ENCODE measurements at places on chromosomes 4 and X.

GRCh38 chr4:162921178-162921785 lies 245.4 kb downstream of the NAF1 start:
- no peak for DNase-seq

DNA sequence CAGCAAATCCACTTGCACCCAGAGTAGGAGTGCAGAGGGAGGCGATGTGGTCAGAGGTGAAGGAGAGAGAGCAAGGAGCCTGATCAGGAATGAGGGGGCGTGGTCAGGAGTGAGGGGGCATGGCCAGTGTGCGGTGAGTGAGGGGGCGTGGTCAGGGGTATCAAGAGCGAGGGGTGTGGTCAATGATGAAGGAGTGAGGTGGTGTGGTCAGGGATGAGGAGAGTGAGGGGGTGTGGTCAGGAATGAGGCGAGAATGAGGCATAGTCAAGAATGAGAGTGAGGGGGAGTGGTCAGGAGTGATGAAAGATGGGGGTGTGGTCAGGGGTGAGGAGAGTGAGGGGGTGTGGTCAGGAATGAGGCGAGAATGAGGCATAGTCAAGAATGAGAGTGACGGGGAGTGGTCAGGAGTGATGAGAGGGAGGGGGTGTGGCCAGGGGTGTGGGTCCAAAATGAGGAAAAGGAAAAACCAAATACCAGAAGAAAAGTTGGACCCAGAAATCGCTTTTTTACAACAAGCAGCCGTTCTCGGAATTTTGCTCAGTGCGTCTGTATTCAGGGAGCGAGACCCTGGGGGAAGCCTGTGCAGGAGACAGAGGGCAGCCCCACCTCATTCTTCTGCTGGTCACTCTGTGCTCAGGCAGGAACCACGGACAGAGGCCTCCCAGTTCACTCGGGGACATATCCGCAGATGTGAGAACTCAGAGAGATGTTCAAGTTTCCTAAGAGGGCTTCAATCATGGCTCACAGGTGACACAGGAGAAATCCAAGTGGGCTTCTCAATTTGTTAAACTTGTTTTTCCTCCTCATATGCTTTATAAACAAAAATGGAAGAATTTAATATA lies 47.5 kb downstream of the MAGEA1 start:
- no peak for DNase-seq

GRCh38 chrX:16839219-16839851 lies 30.8 kb downstream of the RBBP7 start:
- DNase-seq, result no peak

DNA sequence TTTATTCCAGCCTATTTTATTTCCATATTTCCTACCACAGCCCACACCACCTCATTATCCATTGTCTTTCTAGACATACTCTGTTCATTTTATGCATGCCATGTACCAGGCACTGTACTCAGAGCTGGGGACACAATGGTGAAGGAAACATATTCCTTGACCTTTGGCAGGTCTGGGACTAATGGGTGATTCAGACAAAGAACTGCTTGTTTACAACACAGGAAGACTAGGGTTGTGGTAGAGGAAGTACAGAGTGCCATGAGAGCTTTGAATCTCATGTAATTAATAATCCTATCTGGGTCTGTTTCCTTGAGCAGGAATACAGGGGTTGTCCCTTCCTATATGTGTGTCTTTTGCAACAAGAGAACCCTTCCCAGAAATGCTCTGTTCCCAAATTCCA lies 75.1 kb upstream of the NUDT10 start:
- DNase-seq, result no peak

DNA sequence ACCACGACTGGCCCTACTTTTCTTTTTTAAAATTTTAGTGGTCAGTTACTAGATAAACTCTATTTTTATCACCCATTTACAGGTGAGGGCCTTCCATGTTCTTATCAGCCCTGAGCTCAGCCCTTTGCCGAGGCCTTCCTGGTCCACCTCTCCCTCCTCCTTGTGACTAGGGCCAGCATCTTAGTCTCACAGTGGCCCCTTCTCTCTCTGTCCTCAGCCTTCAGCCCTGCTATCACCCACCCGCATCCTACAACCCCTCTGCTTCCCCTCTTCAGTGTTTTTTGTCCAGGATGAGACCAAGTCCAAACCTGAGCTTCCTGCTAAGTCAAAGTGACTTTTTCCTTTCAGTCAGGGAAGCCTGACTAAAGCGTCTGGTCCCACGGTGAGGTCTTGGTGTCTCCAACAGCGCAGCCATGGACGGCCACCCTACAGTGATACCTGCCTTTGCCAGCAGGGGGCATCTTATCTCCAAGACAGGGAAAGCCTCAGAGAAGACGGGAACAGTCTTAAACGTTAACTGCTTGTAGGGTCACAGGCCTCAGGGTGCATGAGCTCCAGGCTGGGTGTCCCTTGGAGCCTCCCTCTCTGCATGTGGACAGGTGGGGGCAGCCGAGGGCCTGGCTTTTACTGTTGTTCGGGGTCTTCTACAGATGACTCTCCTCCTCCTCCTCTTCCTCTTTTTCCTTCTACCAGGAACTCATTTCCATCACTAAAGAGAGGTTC lies 11.7 kb upstream of the GAGE10 start:
- peak; percentile 49 for DNase-seq

- DNase-seq, result no peak
Observed at GRCh38 chrX:143340190-143340589, 177.1 kb downstream of the SPANXN3 start.

GRCh38 chrX:43525901-43526610 lies 130.0 kb upstream of the MAOA start:
- DNase-seq, result no peak

- no peak for DNase-seq
Observed at GRCh38 chr4:124426279-124426678, 286.3 kb downstream of the ANKRD50 start.

- DNase-seq, result no peak
Observed at GRCh38 chrX:115939070-115939469, 231.5 kb upstream of the AGTR2 start.

DNA sequence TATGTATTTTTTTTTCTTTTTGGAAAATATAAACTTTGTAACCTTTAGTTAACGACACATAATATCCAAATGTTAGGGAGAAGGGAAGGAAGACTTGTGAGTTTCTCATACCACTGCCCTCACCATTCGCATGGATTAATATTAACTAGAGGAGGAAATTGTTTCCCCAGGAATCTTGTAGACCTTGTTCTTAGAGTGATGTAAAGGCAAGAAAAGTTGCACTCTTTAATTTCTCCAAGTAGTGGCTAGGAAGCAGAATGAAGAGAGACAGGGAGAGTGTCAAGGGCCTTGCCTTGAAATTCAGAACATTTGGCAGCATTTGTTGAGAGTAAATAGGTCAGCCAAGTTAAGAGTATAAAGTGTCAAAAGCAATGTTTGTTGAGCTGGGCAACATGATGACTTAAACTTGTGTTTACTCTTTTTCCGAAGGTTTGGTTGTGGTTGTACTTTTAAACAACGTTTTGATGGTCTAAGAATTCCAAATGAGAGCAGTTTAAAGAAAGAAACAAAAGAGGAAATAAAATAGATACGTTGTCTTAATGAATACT lies 105.7 kb downstream of the TENM3 start:
- DNase-seq, result no peak

DNA sequence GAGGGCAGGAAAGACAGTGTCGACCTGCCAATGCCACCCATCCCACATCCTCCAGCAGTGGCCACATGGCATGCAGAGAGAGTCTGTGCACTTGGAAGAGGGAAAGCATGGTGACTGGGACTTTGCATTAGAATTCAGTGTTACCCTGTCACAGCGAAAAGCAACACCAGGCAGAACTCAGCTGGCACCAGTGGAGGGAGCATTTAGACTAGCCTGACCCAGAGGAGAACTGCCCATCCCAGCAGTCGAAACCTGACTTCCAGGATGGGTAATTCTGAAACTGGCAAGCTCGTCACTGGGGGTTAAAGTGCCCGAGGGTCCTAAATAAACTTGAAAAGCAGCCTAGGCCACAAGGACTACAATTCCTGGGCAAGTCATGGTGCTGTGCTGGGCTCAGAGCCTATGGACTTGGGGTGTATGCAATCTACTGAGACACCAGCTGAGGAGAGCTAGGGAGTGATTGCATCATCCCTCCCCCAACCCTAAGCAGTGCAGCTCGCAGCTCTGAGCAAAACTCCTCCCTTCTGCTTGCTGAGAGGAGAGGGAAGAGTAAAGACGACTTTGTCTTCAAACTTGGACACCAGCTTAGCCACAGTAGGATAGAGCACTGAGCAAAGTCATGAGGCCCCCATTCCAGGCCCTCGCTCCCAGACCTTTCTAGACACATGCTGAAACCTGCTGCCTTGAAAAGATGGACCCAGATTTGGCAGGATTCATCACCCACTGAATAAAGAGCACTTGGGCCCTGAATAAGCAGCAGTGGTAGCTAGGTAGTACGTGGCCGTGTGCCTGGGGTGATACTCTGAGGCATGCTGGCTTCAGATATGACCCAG lies 68.8 kb downstream of the DDX60L start:
- DNase-seq, result no peak

DNA sequence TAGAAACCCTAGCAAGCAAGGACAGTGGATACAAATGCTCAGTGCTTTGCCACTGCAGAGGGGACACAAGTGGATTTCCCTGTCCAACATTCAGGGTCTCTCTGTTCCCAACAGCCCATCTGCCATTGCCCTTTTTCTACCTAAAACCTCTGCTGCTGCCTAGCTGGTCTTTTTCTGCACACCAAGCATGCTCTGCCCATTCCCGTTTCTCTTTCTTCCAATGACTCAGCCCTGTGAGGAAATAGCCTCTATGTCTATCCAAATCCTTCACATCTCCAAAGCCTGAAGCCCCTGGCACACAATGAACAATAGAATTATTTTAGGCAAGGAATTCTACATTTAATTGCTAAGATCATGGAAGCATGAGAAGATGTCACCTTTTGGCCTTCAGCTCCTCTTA lies 5.7 kb upstream of the AMELX start:
- DNase-seq, result no peak

DNA sequence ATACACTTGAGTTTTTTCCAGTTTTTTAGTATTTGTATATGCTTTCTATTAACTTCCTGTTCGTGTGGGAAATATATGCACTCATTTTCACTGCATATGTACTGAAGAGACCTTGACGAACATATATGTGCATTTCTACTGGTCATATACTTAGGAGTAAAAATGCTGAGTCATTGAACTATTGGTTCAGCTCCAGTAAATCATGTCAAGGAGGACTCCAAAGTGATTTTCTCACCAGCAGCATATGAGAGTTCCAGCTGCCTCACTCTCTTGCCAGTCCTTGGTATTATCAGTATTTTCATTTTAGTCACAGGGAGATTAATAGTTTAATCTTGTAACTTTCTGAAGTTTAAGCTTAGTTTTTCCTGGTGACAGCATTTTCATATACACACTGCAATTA lies 2750.2 kb downstream of the ARAP2 start:
- no peak for DNase-seq

DNA sequence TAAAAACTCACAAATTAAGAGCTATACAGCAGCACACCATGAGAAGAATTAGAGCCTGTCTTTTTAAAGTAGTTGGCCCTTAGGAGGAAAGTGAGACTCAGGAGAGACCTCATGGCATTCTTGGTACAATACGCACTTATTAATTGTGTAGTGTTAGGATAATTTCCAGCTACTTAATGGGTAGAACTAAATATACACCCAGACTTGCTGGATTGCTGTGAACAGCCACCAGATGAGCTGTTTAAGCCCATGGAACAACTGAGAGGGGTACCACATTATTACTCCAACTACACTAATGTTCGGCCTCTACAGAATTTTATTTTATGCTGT lies 13.6 kb downstream of the MFAP3L start:
- DNase-seq, result no peak

GRCh38 chrX:149079805-149080406 lies 425.2 kb downstream of the IDS start:
- no peak for DNase-seq

GRCh38 chrX:143894938-143895337 lies 11.1 kb downstream of the UBE2NL start:
- DNase-seq, result no peak

All from activated effector memory CD4-positive, alpha-beta T cell treated with Interleukin-2 at 50 U/mL for 16 hours (primary cell).